ENCODE measurements at places on chromosomes 3 and 15. TPM values are rescaled to one million over a fixed set of nuclear protein-coding genes. Genes with fewer than 3 reads are reported as not detected.

- peak; percentile 7 for DNase-seq
These were observed 243.2 kb upstream of the SUCLG2 start for GRCh38 chr3:67897351-67898336.

GRCh38 chr3:12632523-12632922, 31.4 kb downstream of the RAF1 start:
- no peak for DNase-seq

DNA sequence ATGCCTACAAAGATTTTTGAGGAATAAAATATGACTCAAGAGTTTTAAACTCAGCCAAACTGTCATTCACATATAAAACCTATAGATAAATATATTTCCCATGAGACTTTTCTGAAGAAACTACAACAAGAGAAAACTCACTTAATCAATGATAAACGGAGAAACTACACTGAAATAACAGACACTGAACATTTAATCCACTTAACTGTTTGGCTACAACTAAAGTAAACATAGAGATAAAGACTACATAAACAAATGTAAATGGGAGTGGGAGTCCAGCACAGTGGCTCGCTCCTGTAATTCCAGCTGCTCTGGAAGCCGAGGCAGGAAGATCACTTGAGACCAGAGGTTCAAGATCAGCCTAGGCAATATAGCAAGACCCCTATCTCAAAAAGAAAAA, 79.2 kb downstream of the MEX3B start:
- no peak for DNase-seq

DNA sequence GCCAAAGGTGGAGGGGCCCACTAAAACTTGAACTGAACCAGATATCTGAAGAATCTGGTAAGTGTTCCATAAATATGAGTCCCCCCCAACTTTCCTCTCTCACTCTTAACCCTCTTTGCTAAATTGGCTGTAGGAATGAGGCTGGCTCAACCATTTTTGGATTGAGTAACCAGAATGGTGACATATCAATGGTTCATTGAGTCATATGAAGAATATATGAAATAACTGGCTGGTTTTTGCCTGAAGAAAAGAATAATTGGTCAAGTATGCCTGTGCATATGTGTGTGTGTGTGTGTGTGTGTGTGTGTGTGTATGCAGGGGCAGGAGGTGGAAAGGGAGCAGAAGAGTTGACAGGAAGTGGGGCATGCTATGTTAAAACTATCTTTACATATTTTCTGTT, 472.9 kb upstream of the THBS1 start:
- no peak for DNase-seq

- DNase-seq = peak; percentile 79
These were observed 54.7 kb downstream of the FAM81A start for GRCh38 chr15:59492389-59493377.

SMCO1 gene
- not detected for polyA plus RNA-seq

MAP1A gene
- 9.3 TPM for polyA plus RNA-seq

MST1 gene
- 133 TPM for polyA plus RNA-seq

GDPGP1 gene
- polyA plus RNA-seq = 5.8 TPM

TRIM71 gene
- polyA plus RNA-seq = 10.4 TPM
